ENCODE measurements at places on chromosomes 2 and 18. TPM values are rescaled to one million over a fixed set of nuclear protein-coding genes. Genes with fewer than 3 reads are reported as not detected.

GRCh38 chr2:188582211-188582610 lies 290.5 kb downstream of the GULP1 start:
- no peak for DNase-seq

Gene SFTPB
- not detected for polyA plus RNA-seq

- no peak for DNase-seq
These were observed 160.7 kb downstream of the NDUFA10 start for GRCh38 chr2:239864247-239865058.

DNA sequence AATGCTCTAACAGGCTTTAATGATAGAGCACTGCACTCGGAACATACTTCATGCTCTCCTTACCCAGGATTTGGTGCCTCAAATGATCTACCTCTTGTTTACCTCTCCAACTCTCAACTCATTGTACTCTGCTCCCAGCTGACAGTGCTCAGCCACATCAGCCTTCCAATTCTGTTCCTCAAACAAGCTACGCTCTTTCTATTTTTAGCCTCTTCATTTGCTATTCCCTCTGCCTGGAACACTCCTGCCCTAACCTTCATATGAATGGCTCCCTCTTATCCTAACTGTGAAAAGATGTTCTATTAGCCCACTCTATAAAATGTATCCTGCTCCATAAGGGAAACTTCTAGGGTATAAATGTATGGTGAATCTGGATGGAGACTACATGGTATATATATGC lies 42.5 kb downstream of the PIGN start:
- no peak for DNase-seq

Gene DNAJC5G
- polyA plus RNA-seq: not detected

DNA sequence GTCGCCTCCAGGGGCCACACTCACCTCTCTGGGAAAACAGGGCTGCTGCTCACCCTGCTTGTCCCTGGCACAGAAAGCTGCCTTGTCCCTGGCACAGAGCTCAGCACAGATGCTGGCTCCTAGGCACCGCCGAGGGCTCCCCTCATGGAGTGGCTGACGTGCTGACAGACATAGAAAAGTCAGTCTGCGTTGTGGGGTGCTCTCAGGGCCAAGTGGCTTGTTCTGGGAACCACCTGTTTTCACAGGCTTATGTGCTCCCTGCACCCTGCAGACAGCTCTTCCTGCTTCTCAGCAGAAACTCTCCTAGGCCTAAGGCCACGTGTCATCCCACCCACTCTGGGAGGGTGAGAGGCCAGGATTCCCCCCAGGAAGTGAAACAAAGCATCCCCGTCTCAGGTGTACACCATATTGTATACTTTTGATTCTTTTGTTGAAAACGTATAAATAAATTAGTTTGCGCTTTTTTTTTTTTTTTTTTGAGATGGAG lies 84.7 kb upstream of the TMEM200C start:
- DNase-seq: no peak

DNA sequence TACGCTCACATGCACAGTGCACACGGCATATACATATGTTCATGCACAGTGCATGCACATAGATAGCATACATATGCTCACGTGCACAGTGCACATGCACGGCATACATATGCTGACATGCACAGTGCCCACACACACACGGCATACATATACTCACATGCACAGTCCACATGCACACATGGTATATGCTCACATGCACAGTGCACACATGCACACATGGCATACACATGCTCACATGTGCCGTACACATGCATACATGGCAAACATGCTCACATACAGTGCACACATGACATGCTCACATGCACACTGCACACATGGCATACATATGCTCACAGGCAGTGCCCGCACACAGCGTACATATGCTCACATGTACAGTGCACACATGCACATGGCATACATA lies 97.7 kb upstream of the CTDP1 start:
- no peak for DNase-seq

DNA sequence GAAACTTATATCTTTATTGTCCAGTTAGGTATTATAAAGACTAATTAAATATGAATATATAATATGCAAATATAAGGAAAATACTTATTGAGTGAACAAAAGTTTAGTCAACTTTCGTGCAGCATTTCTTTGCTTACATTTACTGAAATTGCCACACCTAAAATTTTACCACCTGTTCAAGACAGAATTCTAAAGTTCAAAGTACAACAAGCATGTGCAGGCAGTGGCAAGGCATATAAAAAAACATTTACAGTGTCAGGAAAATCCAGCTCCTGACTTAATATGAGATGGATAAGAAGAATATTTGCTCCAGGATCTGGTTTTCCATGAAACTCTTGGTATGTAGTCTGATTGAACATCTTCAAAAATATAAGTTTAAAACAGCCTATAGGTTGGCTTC lies 4.8 kb downstream of the ITPRID2 start:
- no peak for DNase-seq

DNA sequence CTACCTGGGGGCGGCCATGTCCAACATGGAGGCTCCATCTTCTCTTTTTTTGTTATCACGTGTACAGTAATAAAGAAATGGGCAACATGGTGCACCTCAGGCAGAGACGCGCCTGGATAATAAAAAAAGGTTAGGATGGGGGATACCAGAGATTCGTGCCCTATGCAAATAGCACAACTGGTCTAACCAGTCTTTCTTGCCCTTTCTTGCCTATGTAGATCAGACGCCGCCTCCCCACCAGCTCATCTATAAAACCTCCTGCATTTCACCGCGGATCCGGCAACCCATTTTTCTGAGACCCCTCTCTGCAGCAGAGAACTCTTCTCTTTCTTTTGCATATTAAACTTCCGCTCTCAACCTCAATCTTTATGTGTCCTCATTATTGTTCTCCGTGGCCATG lies 68.7 kb downstream of the MYL12B start:
- no peak for DNase-seq

- peak; percentile 2 for DNase-seq
These were observed 31.3 kb upstream of the LRATD1 start for GRCh38 chr2:14601156-14601770.

Gene ABCB11
- polyA plus RNA-seq: 0.06 TPM

DNA sequence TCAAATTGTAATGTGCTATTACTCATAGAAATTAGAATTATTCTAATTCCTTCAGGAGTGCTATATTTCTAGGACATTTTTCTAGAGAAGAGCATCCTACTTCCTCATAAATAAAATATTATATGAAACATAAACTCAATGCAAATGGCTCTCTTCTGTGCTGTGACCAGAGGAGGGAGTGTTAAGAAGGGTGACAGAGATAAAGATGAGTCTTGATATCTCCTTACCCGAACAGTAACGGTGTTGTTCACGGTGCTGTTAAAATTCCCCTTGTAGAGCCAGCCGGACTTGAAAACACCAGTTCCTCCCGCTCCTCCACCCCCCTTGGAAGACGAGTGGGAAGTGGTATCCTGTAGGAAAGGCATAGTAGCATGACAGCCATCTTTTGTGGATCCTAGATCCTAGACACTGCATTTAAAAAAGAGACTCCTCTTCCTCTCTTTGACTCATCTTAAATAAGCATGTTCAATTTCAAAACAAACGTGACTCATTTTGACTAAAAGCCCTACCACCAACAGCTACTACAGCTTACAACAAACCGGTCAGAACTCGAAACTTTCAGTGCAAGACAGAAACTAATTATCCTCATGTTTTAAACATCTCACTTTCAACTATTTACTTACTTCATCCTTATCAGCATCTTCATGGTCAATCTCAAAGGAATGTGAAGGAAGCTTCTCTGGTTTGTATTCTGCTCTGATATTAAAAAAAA lies 156.3 kb downstream of the DOCK10 start:
- no peak for DNase-seq

DNA sequence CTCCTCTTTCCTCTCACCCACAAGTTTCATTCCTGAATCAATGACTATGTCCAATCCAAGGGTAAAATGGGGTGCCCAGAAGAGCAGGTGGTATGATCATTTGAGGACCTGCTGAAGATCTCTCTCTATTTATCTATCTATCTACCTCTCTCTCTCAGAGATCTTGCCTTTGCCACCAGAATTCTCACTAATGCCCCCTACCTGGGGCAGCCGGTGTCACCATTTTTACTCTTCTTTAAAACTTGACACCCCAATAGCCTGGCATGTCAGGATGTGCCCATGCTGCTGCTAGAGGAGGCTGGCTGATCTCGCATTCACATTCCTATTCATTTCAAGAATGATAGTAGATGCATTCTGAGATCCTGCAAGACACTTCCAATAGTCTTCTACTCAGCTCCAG lies 24.3 kb upstream of the RPIA start:
- no peak for DNase-seq

Gene C18orf63
- not detected for polyA plus RNA-seq

DNA sequence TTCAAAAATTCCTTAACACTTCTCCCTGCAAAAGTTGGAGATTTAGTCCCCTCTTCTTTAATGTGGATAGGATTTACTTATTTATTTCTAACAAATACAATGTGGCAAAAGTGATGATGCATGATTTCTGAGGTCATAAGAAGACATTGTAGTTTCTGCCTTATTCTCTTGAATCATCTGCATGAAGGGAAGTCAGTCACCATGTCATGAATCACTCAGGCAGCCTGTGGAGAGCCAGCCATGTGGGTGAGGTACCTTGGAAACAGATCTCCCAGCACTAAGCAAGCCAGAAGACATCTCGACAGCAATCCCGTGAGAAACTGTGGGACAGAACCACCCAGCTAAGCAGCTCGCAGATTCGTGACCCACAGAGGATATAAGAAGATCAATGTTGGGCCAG lies 2.7 kb upstream of the ZC3H8 start:
- no peak for DNase-seq
